ENCODE measurements at places on chromosomes 6 and 20.

- no peak for DNase-seq
Observed at GRCh38 chr20:56934888-56935287, 305.8 kb downstream of the TFAP2C start.

DNA sequence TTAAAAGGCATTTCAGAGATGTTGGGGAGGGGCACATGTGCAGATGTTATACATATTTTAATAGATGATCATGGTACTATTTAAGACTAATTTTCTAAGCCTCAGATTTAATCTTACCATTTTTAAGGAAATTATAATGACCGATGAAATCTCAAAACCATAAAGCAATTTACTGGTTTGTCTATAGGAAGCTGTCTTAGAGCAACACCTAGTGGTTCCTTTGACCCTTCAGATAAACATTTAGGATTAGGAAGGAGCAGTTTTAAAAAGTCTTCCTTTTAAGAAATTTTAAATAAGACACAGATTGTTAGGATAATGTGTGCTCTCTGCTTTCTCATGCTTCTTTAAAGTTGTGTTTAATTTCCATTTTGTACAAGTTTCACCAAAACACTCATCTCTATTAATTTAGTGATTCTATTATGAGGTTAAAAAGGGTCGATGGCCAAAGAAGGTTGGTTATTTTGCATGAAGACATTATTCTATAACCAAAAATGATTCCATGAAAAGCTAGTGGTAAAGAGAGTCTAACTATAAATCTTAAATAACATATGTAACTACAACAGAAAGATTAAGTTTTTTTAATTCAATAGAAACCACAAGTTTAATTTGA is 376.4 kb downstream of the HACE1 start:
- no peak for DNase-seq

DNA sequence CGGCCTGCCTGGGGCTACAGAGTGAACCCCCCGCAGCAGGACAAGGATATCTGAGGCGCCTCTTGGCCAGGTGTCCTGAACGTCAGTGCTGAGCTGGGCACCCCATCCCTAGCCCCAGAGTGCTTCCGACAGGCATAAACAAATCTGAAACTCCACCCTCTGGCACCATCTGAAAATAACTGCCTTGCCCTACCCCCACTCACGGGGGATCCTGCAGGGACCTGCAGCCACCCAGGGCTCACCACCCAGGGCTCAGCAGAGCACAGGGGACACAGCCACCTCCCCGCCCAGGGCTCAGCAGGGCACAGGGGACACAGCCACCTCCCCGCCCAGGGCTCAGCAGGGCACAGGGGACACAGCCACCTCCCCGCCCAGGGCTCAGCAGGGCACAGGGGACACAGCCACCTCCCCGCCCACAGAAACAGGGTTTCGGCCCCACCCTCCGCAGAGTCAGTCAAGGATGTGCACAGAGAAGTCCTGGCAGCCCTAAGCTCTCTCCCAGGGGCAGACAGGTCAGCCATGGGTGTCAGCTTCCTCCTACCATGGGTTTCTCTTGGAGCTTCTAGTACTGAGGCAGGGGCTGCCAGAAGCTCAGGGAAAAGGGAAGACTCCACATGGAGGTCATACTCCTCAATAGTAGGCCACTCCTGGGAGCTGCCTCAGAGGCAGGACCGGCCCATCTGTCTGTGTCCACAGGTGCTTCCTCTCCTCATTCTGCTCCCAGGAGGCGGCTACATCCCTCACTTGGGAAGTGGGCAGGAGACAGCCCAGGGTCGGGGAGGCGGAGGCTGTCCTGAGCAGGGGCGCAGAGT is 4.6 kb downstream of the UCKL1 start:
- no peak for DNase-seq

DNA sequence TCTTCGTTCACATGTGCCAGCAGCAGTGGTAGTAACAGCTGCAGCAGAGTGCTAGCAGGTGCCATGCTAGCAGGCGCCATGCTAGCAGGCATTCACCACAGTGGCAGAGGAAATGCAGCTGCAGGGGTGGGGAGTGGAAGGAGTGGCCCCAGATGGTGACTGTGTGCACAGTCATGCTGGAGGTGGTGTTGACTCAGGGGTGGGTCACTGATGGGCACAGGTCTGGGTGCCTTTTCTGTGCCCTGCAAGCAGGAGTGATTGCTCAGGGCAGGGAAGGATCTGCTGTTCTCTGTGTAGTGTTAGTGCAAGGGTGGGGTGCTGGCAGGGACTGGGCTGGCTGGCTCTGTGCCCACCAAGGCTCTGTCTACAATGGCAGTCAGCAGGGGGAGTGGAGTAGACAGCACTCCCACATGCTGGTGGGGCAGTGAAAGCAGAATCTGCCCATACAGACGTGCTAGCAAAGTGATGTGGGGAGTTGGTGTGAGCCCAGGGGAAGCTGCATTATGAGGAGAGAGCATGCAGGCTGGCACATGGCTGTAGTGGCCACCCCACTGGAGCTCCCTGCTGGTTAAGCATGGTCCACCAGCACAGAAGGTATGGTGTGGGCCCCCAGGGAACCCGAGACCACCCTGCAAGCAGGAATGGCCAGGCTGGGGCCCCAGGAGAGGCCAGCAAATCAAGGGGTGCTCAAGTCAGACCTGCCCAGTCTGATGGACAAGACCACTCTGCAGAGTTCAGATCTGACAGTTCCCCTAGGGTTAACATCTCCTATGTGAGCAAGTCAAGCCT is 11.4 kb upstream of the TSPYL4 start:
- DNase-seq: no peak

DNA sequence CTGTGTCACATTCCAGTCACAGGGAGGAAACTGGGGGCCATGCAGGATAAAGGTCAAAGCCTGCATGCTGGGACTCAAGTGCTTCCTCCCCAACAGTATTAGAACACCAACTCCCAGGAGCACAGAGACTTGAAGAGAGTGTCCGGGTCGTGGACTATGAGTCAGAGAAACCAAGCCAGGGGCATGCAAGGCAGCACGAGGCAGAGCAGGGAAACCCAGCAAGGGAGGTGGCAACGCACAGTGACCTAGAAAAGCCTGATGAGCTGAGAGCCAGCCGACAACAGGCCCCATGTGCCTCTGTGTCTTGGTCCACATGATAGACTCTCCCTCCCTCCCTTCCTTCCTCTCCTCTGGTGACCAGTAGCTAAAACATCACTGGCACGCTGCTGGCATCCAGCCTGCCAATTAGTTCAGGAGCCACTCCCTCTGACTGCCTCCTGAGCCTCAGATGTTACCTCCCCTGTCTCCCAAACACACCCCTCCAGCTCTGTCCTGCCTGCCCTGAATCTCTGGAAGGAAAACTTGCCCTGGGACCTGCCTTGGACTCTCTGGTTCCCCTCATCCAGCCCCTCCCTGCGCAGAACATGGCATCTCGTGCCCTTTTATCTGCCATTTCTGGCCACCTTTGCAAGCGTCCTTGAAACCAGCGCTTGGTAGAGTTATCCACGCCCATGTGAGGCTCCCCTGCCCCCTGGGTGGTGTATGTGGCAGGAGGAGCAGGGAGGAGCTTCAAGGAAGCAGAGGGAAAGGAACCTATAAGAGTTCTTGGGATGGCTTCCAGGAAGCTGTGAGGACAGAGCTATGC is 16.2 kb upstream of the RNF39 start:
- DNase-seq: no peak

DNA sequence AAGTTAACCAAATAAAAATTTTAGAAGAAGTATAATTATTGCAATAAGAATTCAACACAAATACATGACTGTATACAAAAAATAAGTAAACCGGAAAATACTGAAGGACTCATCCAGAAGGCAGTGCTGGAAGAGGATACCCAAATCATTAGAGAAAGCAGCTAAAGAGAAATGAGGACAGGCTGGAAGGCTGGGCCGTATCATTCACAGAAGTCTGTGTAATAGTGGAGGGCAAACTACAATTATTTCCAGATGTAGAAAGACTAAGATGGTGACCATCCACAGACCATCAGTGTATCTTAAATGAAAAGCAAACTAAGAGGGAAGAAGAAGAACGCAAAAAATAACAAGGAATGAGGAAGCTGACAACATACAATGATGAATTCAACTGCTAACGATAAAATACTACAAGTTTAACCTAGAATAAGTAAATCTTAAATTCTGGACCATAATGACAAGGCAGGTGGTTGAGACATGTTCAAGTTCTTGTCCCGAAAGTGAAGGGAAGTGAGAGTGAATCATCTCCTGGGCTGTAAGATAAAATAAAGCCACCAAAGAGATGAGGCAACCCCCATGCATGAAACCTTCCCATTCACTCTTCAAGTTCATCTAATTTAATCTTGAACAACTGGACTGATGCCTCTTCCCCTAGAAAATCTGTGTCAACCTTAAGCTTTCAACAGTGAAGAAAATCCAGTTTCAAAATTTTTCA is 71.5 kb downstream of the SLC23A2 start:
- DNase-seq: no peak

- DNase-seq: no peak
Observed at GRCh38 chr20:9179867-9180266, 111.0 kb downstream of the PLCB4 start.

- DNase-seq: no peak
Observed at GRCh38 chr20:33589059-33589458, 73.1 kb upstream of the C20orf144 start.

DNA sequence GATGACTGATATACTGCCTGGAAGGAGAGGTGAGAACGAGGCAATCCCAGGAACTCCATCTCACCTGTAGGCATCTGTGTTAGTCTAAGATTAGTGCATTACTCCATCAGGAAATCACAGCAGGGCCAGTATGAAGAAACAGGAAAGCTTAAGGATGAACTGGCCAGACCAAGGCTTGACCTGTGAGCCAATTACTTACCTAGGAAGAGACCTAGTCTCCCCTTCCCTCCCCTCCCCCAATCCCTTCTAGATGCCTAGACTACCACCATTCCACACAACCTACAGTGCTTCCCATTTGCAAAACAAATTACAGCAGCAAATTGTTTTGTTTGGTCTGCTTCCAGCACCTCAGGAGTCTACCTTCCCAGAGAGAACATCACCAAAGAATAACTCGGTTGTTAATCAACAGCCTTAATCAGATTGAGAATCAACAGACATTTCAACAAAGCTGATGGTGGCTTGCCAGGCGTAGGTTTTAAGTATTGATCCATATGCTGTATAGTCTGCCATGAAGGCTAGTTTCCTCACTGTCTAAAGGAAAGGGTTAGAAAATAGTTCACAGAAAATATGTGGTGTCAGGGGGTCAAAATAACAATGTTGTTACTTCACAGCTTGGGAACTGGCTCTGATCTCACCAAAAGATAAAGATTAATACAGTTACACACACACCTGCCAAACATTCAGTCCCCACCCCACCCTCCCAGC is 10.1 kb downstream of the PKHD1 start:
- DNase-seq: no peak

DNA sequence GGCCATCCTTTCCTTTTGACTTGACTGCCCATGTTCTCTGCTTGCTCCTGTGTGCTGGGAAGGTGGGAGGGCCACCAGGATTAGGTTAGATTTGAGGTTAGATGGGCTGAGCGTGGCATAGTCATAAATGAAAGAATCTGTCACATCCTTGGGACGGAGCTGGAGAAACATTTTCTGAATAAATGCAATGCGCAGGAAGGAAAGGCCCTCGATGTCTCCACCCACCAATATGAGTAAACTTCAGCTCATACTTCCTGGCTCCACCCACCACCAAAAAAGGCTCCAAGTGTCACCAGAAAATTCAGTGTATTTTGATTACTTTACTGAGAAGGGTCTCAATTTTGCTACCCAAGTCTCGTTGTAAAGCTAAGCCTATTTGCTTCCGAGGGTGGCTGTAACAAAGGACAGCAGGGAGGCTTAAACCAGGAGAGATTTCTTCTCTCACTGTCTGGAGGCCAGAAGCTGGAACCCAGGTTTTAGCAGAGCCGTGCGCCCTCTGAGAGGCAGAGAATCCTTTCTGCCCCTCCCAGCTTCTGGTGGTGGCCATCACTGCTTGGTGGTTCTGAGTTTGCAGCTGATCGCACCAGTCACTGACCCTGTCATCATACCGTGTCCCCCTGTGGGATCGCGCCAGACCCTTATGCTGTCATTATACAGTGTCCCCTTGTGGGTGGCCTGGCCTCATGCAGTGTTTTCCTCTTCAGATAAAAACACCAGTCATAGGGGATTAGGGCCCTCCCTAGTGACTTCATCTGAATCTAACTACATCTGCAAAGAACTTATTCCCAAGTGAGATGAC is 137.8 kb downstream of the TTLL2 start:
- DNase-seq: no peak

DNA sequence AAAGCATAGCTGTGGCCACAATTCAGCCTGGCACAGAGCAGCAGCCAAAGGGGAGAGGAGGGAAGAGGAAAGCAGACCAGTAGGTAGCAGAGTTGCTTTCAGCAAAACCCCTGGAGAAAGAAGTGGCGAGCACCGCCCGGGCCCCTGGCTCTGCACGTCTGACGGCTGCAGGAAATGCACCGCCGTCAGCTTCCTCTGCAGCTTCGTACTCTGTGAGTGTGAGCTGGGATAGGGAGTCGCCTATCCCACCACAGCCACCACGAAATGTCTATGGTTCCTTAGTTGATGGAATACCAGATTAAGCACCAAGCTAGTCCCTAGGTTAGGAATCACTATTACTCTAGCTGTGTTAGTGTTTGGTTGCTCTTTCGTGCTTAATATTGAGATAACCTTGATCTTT is 79.9 kb upstream of the NAA20 start:
- DNase-seq: no peak

DNA sequence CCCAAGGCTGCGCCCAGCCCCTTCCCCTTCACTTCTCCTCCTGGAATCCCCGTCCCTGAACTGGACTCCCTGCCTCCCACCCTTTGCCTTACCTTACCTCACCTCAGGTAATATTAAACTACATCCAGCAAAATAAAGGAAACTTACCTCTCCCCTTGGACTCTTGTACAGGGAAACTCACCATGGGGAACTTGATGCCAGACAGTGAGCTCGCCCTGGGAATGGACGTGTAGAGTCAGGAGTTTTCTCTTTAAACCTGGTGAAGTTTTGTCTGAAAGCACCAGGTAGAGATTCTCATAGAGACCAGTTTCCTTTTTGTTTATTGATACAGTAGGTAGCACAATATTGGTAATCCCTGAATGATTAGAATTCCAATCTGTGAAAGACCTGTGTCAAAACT is 544 bp upstream of the HLA-C start:
- DNase-seq: no peak

DNA sequence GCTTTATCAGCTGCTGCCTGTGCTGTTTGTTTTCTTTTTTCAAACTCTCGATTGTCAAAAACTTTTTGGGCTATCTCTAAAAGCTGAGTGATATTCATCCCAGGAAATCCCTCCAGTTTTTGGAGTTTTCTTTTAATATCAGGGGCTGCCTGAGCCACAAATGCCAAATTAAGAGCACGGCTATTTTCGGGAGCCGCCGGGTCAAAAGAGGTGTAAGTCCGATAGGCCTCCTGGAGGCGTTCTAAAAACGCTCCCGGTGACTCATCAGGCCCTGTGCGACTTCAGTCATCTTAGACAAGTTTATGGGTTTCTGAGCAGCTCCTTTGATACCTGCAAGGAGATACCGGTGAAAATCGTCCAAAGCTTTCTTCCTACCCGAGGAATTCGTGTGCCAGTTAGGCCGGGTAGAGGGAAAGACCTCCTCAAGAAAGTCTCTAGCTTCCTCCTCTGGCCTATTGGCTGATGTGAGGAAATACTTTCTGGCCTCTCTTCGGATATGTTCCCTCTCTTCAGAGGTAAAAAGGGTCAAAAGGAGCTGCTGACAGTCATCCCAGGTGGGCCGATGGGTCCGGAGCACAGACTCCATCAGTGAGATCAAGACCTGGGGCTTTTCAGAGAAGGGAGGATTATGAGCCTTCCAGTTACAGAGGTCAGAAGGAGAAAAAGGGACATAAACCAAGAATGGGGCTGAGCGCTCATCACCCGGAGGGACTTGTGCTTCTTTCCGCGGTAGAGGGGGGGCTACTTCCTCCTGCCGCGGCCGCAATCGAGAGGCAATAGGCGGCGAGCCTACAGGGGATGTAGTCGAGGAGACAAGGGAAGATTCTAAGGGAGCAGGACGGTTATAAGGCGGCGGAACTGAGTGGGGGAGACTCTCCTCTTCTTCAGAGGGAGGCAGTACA is 151.1 kb downstream of the TRIM27 start:
- DNase-seq: no peak
